ENCODE measurements at places on chromosomes 1 and 21. TPM values are rescaled to one million over a fixed set of nuclear protein-coding genes. Genes with fewer than 3 reads are reported as not detected.

DNA sequence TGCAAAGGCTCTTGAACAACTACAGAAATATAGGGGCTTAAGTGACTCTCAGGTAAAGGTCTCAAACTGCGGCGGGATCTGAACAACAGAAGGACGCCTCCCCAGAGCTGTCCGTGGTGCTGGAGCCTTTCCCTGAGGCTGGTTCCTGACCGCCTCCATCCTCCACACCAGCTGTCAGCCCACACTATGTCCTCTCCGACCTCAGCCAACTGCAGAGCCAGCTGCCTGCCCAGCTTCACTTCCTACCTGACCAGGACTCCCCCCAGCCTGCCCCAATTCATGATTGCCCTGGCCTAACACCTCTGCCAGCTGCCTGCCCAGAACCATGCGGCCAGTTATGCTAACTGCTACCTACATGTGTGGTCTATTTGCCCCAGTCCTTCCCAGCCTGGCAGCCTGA is 63.6 kb upstream of the ZC3H12A start:
- DNase-seq = peak; percentile 24

GRCh38 chr1:216173376-216173995 is 249.8 kb downstream of the USH2A start:
- no peak for DNase-seq

DNA sequence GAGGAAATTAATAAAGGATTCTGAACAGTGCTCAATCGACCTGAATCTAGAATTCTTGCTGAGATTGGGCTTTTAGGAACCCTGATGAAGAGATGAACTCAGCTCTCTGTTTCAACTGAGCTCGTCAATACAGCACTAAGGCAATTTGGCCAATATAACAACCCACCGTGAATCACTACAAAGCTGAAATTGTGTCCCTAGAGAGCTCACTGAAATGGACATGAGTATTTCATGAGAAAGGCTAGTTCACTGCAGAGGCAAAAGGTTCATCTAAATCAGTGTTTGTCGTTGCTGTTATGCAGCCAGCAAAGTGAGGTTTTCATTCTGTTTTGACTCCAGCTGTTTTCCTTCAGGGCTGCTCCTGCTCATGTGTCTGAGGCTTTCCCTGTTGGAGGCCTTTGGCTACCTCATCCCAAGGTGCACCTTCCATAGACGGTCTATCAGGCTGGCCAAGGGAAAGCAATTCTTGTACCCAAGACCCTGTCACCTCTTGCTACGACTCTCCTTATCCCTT is 83.5 kb downstream of the URB2 start:
- DNase-seq = no peak

Gene HRNR
- total RNA-seq = not detected

GRCh38 chr1:149995927-149996326 is 14.6 kb downstream of the OTUD7B start:
- DNase-seq = no peak

Gene NKAIN1
- 0.14 TPM for total RNA-seq

- DNase-seq = peak; percentile 29
These were observed 23.7 kb upstream of the TMEM54 start for GRCh38 chr1:32924881-32925344.

DNA sequence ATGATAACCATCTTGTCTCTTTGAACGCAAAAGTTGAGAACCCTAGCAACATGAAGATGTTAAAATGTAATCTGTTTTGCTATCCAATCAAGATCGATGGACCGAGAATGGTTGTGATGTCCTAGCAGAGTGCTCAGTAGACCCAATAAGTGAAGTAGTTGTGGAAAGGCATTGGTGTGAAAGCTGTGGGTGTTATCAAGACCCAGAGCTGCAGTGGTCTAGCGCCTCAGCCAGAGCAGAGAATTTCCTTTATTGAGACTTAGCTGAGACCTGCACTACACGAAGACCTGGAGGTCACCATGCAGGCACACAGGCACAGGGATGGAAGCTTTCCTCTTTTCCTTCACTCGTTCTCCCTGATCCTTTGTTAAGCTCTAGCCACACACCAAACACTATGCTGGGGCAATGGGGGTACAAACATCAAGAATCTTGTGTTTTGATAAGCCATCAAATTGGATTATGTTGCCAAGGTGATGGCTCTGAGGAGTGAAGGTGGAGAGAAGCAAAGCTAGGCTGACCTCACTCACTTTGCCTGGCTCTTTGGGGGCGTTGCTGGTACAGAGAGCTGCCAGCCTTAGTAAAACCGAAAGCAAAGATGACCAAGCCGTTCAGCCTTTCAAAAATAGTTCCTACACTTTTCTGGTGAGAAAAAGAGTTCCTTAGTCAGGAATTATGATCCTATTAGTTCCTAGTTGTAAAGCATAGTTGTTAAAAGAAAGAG is 24.1 kb downstream of the METTL13 start:
- no peak for DNase-seq

All from mucosa of gallbladder (tissue), 1 donor.